ENCODE measurements at places on chromosomes 12 and 14.

DNA sequence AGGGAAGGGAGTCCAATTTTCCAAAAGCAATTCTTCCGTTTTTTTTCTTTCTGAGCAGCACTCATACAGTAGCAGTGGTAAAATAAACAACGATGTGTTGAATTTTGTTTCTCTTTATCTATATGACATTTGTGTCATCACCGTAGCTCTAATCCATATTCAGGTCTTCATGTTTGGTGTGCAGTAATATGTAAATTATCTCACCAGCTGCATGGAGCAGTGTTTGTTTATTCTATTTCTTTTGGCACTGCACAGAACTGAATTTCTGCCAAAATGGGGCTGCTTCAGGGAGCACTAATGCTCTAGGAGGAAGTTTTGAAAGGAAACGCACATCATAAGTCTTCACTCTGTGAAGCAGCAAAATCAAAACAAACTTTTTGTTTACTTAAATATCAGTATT lies 130.0 kb upstream of the NPAS3 start:
- DNase-seq, result no peak

- DNase-seq, result no peak
These were observed 1242.2 kb upstream of the TMEM132C start for GRCh38 chr12:127024791-127025190.

DNA sequence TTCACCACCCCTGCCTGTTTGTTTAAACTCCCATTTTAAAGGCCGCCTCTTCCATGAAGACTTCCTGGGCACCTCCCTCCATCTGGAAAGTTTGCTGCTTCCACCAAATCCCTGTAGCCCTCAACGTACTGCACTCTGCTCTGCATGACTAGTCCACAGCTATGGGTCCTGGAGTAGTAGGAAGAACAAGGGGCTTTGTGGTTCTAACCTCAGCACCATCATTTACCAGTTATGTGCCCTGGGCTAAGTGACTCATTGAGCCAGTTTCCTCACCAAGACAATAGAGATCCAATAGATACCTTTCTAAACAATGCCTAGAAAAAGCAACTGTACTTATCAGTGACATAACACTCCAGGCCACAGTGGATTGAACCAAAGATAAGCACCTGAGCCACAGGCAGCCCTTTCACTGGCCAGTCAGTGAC lies 8.5 kb upstream of the LTBP2 start:
- peak; percentile 91 for DNase-seq

DNA sequence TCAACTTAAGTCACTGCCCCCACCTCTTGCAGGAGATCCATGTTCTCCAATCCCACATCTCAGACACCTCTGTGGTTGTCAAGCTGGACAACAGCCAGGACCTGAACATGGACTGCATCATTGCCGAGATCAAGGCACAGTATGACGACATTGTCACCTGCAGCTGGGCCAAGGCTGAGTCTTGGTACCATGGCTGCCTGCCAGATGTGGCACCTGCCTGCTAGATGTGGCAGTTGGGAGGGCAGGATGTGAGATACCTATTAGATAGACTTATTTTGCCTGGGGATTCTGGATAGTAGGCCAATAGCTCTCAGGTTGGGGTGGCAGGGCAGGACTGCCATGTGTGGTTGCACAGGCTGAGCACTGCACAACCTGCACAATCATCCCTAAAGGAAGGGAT lies 7.9 kb upstream of the KRT86 start:
- DNase-seq, result no peak

DNA sequence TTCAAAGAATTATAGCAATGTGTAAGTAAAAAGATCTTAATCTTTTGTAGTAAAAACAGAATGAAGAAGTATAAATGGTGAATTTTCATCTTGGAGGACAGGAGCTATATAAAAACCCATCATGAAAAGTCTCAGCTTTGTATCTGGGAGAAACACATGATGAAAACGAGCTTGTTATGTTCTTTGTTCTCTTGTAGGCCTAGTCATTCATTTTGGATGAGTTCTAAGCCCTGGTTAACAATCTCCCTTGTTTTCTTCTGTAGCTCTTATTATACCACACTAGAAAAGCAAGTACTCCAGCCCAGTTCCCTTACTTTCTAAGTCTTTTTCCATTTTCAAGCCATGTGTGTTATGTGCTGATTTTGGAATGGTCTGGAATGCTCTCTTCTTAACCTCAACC lies 463.5 kb upstream of the RGS6 start:
- DNase-seq, result no peak

- no peak for DNase-seq
These were observed 130.8 kb upstream of the TRHDE start for GRCh38 chr12:72141381-72141780.

DNA sequence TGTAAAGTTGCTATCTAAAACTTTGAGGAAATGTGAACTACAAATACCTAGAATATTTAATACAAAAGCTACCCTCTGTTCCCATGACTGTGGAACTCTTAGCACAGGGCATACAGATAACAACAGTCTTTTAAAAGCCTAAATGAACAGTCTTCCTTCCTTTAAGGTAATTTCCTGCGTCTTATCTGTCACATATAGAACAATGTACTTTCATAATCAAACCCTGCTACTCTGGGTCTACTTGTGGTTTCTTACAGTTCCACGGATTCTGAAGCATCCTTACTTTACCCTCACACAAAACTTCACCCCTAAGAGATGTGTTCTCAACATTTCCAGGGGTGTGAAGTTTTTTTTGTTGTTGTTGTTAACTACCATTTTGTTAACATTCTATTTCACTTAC lies 5.1 kb downstream of the PKP2 start:
- DNase-seq, result no peak

GRCh38 chr14:70698288-70698687 lies 56.6 kb downstream of the TTC9 start:
- DNase-seq, result no peak

DNA sequence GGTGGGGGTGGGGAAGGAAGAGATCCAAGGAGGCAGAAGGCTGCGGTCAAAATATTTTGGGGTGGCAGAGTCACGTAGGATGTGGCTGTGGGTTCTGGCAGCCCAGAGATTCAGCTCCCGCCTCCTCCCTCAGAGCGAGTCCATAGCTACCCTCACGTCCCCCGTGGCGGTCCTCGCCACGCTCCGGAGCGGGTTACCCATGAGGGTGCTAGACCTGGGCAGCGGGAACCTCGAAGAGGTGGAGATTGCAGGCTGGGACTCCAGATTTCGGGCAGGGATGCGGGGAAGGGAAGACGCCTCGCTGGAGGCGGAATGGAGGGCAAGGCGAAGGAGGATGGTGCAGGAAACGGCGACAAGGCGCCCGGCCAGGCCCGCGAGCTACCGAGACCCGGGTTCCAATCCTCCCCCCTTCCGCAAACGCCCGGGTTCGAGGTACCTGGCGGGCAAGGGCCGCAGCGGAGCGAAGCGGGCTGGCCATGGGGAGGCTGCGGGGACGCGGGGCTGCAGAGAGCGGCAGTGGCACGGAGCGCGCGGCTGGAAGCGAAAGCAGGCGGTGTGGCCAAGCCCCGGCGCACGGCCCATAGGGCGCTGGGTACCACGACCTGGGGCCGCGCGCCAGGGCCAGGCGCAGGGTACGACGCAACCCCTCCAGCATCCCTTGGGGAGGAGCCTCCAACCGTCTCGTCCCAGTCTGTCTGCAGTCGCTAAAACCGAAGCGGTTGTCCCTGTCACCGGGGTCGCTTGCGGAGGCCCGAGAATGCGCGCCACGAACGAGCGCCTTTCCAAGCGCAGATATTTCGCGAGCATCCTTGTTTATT lies 46.2 kb downstream of the BCAT1 start:
- no peak for DNase-seq

GRCh38 chr12:123387508-123388176 lies 3.7 kb downstream of the KMT5A start:
- DNase-seq, result no peak

Measured in HS-5 (cell line).